ENCODE measurements at places on chromosomes 3 and 15. TPM values are rescaled to one million over a fixed set of nuclear protein-coding genes. Genes with fewer than 3 reads are reported as not detected.

MINAR1 gene
- total RNA-seq: 1.3 TPM

C3orf49 gene
- not detected for total RNA-seq

ASB14 gene
- not detected for total RNA-seq

COL6A6 gene
- not detected for total RNA-seq

ZNF860 gene
- total RNA-seq: not detected

LINGO1 gene
- not detected for total RNA-seq

IQCH gene
- 4.1 TPM for total RNA-seq

GOLGA8T gene
- not detected for total RNA-seq

SPESP1 gene
- total RNA-seq: 3.4 TPM

KBTBD13 gene
- total RNA-seq: not detected

Measured in GM23248 (cell line).